Femur (tissue), 1 donor: ENCODE measurements at places on chromosomes 12 and 14.
A peak's percentile ranks its signal among the peaks of the same experiment; 100 is the strongest.

DNA sequence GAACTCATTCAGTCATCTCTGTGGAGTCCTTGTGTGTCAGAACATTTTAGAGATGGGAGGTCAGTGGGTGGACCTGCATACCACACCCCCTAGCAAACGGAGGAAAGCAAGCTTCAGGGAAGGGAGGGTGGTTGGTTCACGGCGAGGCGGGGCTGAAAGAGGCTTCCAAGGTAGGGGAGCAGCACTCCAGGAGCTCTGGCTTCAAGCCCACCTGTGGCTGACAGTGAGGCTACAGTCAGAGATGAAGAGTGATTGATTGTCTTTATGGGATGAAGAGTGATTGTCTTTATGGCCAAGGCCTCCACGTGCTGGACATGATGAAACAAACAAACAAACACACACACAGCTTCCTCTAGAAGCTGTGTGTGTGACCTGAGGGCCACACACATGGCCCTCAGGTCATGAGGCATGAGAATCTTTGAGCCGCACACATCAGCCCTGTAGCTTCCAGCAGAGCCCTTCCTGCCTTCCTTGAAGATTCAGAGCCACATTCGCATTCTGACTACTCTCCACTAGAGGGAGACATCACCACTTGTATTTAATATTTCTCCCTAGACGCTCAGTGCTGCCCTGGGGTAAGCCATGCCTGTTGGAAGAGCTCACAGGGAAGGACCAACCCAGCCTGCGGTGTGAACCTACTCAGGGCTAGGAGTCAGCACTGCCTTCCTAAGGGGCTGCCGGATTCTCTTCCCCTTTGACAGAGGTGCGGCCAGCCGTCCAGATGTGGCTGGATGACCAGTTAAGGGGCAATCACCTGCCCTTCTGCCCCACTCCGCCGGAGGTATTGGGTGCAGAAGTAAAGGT, 54.4 kb upstream of the KCNA1 start:
- DNase-seq: peak; percentile 68

- DNase-seq: no peak
Measured at GRCh38 chr12:26297396-26298070, 102.2 kb downstream of the SSPN start.

- peak; percentile 70 for DNase-seq
Measured at GRCh38 chr14:58298477-58299400, at the start of gene ARID4A. ARID4A (plus strand) TSS chr14:58298555; CDS start chr14:58299855, 1,300 bp downstream.

DNA sequence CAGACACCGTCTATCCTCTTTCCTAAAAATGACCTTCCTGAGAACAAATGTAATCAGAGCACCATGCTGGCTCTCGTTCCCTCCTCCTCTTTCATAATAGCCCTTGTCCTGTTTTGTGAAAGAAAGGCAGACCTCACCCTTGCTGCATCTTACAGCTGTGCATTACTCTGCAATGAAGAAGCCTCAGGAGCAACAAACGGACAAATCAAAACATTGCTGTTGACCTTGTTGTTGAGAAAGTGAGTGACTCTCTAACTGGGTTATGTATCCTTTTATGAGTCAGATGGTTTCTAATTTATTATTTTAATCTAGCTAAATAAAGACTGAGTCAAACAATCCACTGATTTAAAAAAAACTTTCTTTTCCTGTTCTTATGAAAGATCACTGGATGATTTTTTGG, 180.9 kb downstream of the RPS29 start:
- no peak for DNase-seq

- no peak for DNase-seq
Measured at GRCh38 chr14:96246539-96246847, 9.5 kb upstream of the BDKRB1 start.

- DNase-seq: peak; percentile 43
Measured at GRCh38 chr14:81655423-81656314, 122.0 kb upstream of the SEL1L start.

DNA sequence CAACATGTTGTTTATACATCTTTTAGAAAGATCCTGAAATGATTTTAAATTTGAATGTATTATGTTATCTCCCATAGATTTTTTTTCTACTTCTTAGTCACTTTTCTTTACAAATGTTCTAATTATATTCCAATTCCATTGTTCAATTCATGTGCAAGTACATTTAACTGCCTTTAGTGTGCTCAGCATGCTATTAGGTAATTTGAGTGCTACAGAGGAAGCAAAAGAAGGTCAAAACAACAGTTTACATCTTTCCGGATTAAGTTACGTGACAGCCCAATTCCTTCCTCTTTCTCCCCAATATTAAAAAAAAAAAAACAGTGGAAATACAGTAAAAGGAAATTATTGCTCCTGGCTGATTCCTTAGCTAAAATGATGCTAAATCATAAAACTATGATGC, 98.3 kb downstream of the RTN1 start:
- no peak for DNase-seq

DNA sequence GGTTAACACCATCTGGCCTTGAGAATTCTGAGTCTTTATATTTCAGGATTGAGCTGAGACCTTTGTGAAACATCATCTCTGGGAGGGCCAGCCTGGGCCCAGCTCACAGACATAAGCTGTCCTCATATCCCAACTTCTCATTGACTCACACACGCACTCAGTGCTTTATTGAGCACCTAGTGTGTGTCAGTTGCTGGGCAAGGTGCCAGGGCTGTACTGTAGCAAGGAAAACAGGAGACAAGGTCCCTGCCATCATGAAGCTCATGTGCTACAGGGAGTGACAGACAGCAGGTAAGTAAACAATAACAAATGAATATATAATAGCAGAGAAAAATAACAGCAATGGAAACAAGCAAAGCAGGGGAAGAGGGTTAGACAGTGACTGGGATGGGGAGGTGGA, 30.5 kb upstream of the CCDC63 start:
- DNase-seq: no peak

GRCh38 chr12:121943926-121944325, 25.5 kb downstream of the CFAP251 start:
- no peak for DNase-seq

GRCh38 chr12:128338386-128339125, 71.6 kb downstream of the TMEM132C start:
- DNase-seq: no peak

- DNase-seq: no peak
Measured at GRCh38 chr14:80621701-80622100, 319.8 kb downstream of the CEP128 start.

- no peak for DNase-seq
Measured at GRCh38 chr14:42163136-42163535, 556.5 kb downstream of the LRFN5 start.

DNA sequence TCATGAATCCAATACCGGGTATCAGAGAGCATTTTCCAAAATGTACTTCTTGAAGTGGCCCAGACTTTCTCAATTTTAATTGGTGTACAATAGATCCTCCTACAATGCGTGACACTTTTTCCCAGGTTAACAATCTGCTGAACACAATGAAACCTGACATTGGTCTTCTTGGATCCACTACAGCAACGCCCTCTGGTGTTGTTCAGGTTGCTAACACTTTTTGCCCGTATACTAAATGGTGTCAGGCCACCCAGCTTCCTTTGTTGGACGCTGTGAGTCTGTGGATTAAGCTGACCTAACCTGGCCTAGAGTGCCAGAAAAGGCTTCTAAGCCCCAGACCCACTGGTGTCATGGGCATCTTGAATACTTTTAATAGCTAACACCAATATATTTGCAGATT, 89.2 kb downstream of the KCNK10 start:
- no peak for DNase-seq

GRCh38 chr12:75548879-75549278, 37.5 kb upstream of the KRR1 start:
- DNase-seq: no peak

- no peak for DNase-seq
Measured at GRCh38 chr12:132582058-132582420, 28.3 kb downstream of the LRCOL1 start.

- DNase-seq: no peak
Measured at GRCh38 chr12:129127211-129127610, 273.9 kb downstream of the GLT1D1 start.

DNA sequence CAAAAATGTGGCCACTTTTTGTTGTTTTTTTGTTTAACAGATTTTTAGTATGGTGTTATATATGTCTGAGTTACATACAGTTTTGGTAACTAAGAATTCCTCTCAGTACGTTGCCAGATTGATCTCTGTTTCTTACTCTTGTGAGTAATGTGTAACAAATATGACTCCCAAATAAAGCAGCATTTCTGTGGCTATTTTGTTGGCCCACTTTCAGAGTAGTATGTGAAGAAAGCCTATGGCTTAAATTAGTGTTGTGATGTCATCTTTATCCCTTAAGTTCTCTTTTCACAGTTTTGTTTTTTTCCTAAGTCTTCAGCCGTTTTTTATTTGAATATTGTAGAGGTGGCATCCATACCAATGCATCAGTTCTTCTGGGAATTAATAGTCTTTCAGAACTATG, 10.7 kb downstream of the PCNX4 start:
- no peak for DNase-seq

DNA sequence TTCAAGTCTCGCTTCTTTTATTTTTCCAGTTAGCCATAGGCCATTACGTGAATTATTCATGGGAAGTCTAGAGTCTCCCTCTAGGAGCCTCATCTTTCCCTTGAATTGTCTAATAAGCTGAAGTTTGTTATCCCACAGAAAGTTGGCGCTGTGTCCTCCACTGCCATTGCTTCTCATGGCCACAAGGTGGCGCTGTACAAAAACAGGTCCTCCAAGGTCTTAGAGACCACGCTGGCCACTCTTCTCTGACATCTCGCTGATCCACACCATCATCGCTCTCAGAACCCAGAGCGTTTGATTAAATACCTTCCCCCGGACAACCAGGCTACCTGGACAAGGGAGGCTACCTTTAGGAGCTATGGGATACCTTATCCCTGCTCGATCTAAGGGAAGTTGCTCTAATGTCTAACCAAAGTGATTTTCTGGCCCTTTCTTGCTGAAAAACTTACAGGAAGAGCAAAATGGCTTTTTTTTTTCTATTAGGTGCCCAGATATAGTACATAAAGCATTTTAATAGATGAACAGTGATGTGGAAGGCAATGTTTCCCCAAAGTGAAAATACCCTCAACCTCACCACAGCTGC, 110.0 kb downstream of the CCDC60 start:
- peak; percentile 32 for DNase-seq

GRCh38 chr14:79608446-79608845, 602.9 kb downstream of the DIO2 start:
- DNase-seq: no peak

DNA sequence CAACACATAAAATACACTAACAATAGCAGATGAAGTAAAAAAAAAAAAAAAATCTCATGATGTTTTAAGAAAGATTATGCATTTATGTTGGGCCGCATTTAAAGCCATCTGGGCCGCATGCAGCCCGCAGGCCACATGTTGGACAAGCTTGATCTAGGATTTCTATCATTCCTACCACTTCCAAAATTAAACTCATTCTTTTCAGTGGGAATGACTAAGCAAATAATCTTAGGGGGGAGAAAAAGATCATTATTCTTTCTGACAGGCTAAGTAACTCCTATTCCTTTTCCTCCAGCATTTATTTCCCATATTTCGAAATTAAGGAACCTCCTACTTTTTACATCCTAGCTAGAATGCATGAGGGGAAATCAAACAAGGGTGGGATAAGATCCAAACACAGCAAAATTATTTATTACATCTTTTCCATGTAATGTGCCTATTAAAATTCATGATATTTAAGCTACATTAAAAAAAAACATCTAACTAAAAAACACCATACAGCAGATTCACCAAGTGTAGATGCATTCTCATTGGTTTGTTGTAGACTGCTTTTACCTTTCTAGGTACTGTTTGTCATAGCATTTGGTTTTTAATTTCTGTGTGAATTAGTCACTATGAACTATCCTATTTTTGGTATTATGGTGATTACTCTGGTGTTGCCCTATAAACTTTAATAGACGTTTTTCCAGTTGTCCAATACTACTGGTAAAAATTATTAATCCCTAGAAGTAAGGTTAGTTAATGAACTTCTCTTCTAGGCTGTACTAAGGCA, 76.1 kb downstream of the RASSF8 start:
- DNase-seq: no peak

DNA sequence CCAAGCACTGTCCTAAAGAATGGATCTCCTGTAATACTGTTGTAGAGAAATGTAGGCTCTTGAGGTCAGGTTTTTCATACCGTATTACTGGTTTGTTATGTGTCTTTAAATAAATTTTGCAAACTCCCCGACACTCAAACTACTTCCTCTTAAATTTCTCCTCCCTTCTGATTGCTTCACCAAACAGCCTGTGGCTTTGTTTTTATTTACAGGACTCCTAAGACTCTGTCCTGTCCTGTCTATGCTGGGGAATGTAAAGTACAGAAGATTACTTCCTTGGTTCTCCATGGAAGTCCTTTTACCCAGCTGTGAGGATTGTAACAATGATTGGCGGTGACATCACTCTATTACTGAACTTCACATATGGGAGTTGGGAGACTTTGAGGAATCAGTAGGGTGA, 873.5 kb downstream of the DIO2 start:
- DNase-seq: no peak

- peak; percentile 48 for DNase-seq
Measured at GRCh38 chr12:13661005-13661887, 320.2 kb downstream of the GRIN2B start.

DNA sequence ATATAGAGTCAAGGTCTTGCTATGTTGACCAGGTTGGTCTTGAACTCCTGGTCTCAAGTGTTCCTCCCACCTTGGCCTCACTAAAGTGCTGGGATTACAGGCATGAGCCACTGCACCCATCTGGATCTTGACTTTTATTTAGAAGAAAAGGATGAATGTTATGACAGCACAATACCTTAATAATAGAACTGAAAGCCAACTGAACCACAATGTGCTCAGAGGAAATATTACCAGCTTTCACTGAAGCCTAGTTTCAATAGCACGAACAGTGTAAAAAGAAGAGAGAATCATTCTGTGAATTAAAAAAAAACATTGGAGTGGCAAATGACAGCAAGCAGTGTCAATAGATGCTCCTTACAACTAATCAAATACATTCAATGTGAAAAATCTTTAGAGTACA, 239.2 kb upstream of the RMST start:
- DNase-seq: no peak

DNA sequence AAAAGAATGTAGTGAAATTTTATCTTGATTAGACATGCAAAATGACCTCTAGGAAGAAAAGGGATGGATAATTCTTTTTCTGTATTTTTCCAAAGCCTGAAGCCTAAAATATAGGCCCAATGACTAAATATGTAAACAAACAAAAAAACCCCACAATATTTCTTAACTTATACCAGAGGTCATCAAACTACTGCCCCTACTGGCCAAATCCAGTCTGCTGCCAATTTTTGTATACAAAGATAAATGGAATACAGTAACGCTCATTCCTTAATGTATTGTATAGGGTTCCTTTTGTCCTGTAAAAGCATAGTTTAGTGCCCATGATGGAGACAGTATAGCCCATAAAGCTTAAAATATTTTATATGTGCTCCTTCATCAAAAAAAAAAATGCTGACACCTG, 145.7 kb upstream of the ALG10 start:
- no peak for DNase-seq
